Mesenteric fat pad (tissue), 1 donor: ENCODE measurements at places on chromosomes 5 and 9. TPM values are rescaled to one million over a fixed set of nuclear protein-coding genes. Genes with fewer than 3 reads are reported as not detected.

The FCN2 gene
- 1.2 TPM for total RNA-seq

GRCh38 chr9:36258996-36259533 is 817 bp upstream of the GNE start:
- peak; percentile 22 for DNase-seq

DNA sequence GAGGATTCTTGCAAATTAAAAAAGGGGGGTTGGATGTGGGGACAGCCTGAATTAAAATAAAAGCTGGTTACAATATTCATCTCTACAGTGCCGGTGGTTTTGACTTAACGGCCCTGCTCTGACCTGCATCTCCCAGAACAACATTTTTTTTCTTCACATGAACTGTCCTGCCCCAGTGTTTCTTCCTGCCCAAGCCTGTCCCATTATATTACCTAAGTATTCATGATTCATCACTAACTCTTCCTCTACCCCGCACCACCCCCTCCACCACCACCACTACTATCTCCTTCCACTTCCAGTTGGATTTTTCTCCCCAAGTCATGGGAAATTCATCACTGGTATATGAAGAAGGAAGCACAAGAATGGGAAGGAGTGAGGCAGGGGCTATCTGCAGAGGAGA is 90.1 kb downstream of the ZFAND5 start:
- DNase-seq: no peak

GRCh38 chr5:63860379-63860778 is 101.9 kb downstream of the HTR1A start:
- no peak for DNase-seq

- no peak for DNase-seq
Measured at GRCh38 chr5:122377026-122377425, 65.0 kb downstream of the SNCAIP start.

GRCh38 chr5:54994628-54995027 is 9.2 kb upstream of the ESM1 start:
- DNase-seq: no peak

DNA sequence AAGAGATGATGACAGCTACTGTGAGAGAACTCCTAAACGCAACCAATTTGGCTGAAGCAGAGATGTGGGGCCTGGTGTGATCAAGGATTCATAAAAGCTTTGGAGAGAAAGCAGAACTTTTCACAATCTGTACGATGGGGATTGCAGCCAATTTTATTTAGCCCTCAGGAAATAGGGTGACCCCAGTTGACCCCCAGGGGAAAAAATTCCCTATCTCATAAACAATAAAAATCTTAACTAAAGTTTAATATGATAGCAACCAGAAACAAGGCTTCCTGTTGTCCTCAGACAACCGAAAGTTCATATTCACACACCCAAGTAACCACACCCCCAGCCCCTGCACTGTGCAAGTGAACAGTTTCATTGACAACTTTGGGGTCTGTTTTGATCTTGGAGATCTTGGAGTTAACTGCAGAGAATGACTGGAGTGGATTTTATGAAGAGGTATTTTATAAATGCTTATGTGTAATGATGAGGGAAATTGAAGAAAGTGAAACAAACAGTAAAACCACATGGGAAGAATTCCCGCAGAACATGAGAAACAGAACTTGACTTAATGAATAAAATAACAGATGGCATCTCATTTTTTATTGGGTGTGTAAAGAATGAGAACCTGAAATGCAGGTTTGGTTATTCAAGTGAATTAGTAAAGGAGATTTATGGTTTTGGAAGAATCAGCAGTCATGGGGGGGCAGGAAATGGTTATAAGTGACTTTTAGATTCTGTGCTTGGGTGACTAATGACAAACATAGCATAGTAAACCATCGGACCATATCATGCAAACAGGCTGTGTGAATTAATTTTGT is 94.5 kb downstream of the PDE4D start:
- no peak for DNase-seq
